Occipital lobe (tissue), 3 donors: ENCODE measurements at places on chromosomes 11 and 22.

- DNase-seq, result peak; percentile 51
These were observed 1291.7 kb downstream of the BRD1 start for GRCh38 chr22:48535868-48536540.

- DNase-seq, result no peak
These were observed 952 bp downstream of the YAP1 start for GRCh38 chr11:102111011-102111786.

DNA sequence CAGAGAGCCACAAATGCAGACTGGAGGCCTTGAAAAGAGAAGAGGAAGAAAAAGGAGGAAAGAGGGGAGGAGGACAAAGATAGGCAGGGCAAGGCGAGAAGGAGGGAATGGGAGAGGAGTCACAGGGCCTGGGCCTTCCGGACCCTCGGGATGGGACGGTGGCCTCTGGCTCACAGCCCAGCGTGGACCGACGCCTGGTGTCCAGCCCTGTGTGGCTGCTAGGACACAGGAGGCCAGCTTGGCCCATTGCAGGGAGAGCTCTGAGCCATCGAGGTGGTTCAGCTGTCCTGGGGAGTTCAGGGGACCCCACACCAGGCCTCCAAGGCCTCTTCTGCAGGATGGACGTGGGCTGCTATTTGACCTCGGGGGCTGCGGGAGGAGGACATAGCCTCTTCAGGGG lies 9.4 kb downstream of the MYO7A start:
- no peak for DNase-seq

- peak; percentile 29 for DNase-seq
These were observed 21.7 kb upstream of the PLAAT3 start for GRCh38 chr11:63635762-63636465.

DNA sequence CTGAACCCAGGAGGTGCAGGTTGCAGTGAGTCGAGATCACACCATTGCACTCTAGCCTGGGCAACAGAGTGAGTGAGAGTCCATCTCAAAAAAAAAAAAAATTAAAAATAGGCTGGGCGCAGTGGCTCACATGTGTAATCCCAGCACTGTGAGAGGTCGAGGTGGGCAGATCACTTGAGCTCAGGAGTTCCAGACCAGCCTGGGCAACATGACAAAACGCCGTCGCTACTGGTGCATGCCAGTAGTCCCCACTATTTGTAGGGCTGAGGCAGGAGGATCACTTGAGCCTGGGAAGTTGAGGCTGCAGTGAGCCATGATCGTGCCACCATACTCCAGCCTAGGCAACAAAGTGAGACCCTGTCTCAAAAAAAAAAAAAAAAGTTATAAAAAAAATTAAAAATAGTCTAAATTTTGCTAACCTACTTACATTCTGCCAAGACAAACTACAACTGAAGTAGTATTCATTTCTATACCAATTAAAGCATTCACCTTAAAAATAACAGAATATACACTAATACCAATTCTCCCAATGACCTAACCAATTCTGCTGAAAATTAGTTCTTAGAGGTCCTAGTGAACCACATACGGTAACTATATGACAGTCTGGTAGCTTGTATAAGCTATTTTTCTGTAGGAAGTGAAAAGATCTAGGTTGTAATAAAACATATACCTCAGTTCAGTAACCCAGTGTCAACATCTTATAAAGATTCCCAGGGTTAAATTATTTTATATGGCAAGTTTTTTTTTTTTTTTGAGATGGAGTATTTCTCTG lies 7.1 kb downstream of the DDX6 start:
- no peak for DNase-seq

DNA sequence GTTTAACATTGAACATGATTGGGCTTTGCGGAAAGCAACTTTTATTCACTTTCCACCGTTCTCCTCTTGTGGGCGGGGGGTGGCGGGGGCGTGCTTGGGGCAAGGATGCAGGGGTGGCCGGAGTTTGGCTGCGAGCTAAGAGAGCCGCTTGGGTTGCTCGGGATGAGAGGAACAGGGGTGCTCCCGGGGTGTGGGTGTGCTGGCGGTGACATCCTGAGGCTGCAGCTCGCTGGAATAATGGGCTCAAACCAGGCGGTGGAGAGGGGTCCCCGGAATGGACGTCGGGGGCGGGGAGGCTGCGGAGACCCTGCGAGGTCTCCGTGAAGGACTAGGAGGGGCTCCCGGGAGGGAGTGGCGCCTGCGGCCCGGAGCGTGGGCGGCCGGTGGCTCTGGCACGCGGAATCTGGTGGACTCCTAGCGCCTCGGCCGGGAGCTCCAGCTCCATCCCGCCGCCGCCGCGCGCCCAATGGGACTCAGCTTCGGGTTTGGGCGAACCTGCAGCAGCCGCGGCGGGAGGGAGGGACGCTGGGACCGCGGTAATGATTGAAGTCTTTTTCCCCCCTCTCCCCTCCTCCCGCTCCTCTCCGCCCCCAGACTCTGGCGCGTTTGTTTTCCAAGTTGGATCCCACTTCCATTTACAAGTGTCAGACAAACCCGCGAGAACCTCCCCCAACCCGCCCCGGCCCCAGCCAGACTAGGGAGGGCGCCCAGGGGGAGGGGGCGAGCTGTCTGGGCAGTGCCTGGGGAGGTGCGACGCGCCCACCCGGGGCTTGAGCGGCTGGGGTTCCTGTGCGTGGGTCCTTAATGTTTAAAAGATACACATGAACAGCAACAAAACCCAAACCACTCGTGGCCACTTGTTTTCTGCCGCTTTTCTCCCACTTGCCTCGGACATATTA lies 2.0 kb downstream of the FAT3 start:
- peak; percentile 43 for DNase-seq

GRCh38 chr11:19729141-19729540 lies 16.5 kb downstream of the NAV2 start:
- DNase-seq, result no peak

DNA sequence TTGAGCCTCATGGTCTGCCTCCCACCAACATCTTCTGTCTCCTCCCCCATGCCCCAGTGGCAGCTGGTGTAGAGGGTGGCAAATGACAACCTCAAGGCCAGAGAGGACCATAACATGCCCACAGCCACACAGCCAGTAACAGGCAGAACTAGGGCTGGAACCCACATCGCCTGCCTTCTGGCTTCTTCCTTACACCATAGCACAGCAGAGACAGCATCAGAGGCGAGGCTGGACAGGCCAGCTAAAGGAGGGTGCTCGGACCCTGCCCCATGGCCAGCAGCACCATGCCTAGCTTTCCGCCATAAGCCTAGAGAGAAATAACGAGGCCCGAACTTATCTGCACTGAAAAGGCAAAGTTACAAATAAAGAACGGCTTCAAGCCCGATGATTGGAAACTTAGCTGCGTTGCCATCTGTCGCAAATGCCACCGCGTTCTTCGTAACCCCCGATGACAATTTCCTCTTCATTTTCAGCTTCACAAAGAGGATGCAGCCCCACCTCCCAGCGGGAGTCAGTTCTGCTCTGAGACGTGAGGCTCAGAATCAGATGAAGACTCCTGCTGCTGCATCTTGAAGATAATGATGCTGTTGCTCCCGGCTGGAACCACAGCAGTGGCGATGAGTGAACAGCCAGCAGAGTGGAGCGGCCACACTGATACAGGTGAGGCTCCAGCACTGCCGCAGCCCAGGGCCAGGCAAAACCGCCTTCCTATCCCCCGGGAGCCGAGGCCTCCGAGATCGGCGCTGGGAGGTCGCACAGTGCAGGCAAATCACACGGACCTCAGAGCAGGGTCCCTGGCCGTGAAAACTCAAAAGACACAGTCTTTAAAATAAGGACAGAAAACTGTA lies 73.8 kb upstream of the RTL6 start:
- DNase-seq, result no peak

DNA sequence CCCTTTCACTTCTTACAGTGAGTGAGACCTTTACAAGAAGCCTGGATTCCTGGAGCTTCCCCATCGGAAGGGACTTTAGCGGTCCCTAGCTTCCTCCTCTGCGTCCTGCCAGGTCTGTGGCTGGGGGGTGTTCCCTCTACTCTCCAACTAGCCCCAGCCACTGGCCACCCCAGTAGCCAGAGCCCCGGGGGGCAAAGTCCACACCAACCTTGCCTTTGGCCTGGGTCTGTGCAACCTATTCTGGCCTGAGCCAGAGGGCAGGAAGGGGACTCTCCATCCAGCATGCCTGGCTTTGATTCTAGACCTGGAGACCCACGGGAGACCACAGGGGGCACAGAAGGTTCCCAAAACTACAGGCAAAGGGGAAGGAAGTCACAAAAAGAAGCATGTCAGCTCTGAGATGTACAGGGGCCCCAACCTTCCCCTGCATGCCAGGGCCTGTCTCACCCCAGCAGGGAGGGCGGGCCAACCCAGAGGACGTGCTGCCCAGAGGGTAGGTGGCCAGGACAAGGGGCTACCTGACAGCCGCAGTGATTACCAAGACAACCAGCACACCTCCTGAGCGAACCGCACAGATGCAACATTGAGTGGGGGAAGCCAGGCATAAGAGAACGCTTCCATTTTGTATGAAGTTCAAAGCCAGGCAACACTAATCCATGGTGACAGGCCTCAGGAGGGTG lies 52.4 kb downstream of the DSCAML1 start:
- DNase-seq, result no peak

DNA sequence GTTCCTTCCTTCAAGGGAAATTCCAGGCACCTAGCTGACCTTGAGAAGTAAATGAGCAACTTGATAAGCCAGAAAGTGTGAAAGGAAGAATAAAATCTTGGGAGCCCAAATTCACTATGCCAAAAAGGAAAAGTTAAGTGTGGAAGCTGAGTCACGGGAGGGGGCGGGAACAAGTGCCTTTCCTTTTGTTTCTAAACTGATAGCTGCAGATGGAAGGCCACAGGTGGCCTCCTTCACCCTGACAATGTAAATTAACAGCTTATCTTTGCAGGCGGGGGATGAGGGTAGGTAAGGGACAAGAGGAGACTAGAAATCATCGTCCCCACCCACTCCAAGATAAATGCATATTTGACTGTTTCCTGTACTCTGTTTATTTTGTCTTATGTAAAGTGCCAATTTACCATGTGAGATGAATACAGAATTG lies 36.4 kb upstream of the TREH start:
- DNase-seq, result no peak

DNA sequence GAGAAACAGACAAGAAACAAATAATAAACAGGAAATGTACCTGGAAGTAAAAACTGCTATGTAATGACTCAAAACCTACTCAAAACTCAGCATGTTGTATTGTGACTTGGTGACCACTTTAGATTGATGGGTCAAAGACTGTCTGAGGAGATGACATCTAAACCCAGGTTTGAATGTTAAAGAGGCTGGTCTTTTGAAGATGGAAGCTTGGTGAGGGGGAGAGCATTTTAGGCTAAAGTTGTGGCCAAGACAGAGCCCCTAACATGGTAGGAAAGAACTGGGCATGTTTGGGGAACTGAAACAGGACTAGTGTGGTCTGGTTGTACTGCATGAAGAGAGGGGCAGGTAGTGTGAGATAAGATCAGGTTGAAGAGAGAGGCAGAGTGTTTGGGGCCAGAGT lies 85.3 kb upstream of the MYO18B start:
- DNase-seq, result no peak

- no peak for DNase-seq
These were observed 108.4 kb downstream of the ZNF280B start for GRCh38 chr22:22400099-22400498.

- DNase-seq, result no peak
These were observed 155.4 kb downstream of the DBX1 start for GRCh38 chr11:20004866-20005265.

GRCh38 chr11:2802389-2803185 lies 83.0 kb downstream of the CDKN1C start:
- no peak for DNase-seq

GRCh38 chr22:27827604-27828587 lies 26.3 kb upstream of the MN1 start:
- no peak for DNase-seq

DNA sequence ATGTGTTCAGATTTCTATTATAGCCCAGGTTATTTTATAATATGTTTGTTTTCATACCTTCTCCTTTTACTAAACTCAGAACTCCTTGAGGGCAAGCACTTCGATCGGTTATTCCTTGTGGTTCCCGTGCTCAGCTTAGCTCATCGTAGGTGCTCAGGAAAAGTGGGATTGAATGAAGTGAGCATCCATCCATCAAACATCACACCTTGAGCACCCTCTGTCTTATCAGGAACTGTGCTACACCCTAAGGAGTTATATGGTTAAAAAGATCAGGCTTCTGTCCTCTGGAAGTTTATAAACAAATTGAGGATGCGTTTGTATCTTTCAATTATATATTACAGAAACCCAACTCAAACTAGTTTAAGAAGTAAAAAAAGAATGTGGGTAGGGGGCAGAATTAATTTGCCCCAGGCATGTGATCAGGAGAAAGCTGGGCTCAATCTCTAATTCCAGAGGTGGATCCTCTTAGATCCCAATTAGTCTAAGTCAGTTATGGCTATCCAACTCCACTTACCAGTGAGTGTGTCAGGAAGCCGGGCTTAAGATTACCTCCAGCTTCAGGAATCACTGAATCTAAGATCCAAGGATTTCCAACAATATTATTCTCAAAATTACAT lies 59.9 kb upstream of the RRAS2 start:
- no peak for DNase-seq

DNA sequence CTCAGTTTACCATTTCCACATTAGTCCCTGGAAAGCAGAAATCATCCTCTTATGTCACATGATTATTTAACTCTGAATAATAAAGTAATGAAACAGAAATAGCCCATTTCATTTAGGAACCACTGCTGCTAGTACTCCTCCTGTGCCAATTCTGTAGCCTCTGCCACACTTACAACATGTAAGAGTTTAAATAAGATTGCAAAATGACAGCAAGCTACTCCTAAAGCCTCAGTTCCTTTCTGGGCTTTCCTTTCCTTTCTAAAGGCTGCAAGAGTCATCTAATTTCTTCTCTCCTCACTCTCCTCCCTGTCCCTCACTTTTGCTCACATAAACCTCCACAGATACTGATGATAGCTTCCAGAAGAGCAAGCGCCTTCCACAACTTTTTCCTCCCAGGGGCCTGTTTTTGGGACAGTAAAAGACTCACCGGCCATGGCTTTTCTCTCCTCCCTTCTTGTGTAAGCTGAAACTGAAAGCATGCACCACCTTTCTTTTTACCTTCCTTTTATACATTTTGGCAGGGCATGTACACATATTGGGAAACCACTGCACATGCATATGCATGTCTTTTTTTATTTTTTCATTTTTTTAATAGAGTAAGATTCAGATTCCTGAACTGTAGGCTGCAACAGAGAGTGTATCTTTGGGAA lies 38.5 kb downstream of the CARD18 start:
- DNase-seq, result no peak

GRCh38 chr22:37566903-37567798 lies 6.9 kb downstream of the CDC42EP1 start:
- DNase-seq, result peak; percentile 45
